ENCODE measurements at places on chromosomes 1 and 21. TPM values are rescaled to one million over a fixed set of nuclear protein-coding genes. Genes with fewer than 3 reads are reported as not detected.

Gene ARMH1
- 99.8 TPM for total RNA-seq

GRCh38 chr1:18175530-18176377 is 68.2 kb downstream of the IGSF21 start:
- no peak for DNase-seq

- DNase-seq: no peak
Observed at GRCh38 chr1:11967028-11967547, 13.2 kb upstream of the MFN2 start.

DNA sequence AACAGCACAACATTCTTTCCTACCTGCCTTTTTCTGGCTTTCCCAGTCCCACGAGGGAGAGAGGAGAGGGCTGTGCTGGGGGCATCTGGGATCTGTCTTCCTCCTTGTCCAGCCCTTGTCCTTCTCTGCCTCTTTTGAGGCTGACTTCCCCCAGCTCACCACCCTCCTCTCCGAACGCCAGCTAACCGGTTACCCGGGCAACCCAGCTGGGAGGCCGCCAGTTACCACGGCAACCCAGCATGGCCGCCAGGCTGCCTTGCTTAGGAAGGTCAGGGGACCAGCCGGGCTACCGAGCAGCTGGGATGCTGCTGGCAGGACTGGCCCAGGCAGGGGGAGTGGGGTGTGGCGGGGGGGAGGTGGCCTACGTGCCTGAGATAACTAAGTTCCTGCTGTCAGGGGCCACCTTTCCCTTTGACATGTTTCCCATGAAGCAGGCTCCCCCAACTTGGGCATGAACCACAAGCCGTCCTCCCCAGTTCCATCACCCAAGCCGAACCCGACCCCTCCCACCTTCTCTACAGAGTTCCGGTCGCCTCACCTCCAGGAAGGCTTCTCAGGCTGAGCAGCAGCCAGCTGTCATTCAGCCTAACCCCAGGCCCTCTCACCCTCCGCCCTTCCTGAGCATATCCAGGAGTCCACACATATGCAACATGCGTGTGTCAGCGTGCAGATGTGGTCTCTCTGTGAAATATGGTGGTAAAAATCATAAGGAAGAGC is 8.7 kb downstream of the PLEKHA6 start:
- no peak for DNase-seq
